Fibroblast of skin of right quadriceps (primary cell): ENCODE measurements at places on chromosomes 5 and 9.

DNA sequence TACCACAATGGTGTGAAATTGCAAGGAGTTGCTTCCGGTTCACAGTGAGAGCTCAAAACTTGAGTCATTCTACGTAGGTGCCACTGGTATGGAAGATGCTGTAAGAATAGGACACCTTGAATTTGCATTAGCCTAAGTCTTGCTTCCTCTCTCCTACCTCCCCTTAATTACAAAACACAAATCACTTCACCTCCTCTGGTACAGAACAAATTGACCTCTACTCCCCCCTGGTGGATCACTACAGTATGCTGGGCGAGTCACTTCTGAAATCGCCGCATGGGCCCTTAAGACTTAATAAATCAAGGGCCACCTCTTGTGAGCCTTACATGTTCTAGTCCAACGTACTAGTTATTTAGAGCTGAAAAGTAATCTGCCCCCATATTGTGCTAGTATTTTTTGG lies 145.3 kb upstream of the SMARCA2 start:
- peak; percentile 2 for DNase-seq

DNA sequence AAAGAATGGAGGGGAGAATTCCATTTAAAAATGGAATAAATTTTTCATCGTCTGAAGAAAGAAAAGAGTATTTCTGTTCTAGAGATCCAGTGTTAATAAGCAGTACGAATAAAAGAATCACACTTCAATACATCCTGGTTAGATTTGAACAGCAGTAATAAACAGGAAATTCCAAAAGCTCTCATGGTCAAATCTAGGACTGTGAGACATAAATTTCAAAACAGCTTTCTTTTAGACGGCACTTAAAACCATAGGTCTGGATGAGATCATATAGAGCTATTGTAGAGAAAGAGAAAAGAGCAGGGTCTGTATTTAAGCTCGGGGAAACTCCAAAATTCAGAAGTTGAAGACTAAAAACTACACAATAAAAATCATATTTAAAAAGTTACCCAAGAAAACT lies 1006.9 kb upstream of the CTNND2 start:
- no peak for DNase-seq

- peak; percentile 60 for DNase-seq
These were observed 1.7 kb downstream of the SMIM3 start for GRCh38 chr5:150780187-150780692.

- DNase-seq: no peak
These were observed 20.7 kb downstream of the TTC39B start for GRCh38 chr9:15286161-15286821.

GRCh38 chr5:179753971-179754370 lies 21.3 kb downstream of the MAML1 start:
- no peak for DNase-seq
